Caki2 (cell line): ENCODE measurements at places on chromosomes 1 and 21. TPM values are rescaled to one million over a fixed set of nuclear protein-coding genes. Genes with fewer than 3 reads are reported as not detected.

The TTC39A gene
- total RNA-seq: 27.5 and 59.8 TPM in 2 replicates

The LYPD8 gene
- not detected in 2 replicates for total RNA-seq

The SLC6A9 gene
- total RNA-seq: 0.20 TPM in 1 of 2 replicates, not detected in the other

The UBL4B gene
- not detected in 2 replicates for total RNA-seq

The SLC35E2B gene
- 13.6 and 13.8 TPM in 2 replicates for total RNA-seq

The SAMSN1 gene
- not detected in 2 replicates for total RNA-seq

The SDHB gene
- 152 and 178 TPM in 2 replicates for total RNA-seq
